ENCODE measurements at places on chromosomes 1 and 21.

DNA sequence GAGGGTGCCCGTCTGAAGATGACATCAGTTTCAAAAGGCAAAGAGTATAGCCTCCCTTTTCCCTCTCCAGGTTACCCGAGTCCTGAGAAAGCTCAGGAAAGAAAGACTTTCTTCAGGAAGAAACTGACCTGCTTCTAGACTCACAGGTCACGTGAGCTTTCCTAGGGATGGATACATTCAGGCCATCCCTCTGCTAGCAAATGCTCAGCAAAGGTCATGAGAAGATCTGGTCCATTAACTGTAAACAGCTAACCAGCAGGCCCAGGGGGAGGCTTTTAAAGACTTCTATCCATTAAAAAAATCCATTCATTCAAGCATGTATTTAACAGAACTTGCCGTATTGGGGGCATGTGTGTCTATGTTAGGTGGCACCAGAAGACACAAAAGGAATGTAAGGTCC, 605.5 kb downstream of the KIF26B start:
- no peak for DNase-seq

- peak; percentile 43 for DNase-seq
Measured at GRCh38 chr1:46615735-46616134, 876 bp downstream of the MOB3C start.

GRCh38 chr1:164771619-164772361, 212.8 kb downstream of the PBX1 start:
- no peak for DNase-seq

GRCh38 chr21:38326899-38327298, 70.1 kb downstream of the KCNJ15 start:
- no peak for DNase-seq

DNA sequence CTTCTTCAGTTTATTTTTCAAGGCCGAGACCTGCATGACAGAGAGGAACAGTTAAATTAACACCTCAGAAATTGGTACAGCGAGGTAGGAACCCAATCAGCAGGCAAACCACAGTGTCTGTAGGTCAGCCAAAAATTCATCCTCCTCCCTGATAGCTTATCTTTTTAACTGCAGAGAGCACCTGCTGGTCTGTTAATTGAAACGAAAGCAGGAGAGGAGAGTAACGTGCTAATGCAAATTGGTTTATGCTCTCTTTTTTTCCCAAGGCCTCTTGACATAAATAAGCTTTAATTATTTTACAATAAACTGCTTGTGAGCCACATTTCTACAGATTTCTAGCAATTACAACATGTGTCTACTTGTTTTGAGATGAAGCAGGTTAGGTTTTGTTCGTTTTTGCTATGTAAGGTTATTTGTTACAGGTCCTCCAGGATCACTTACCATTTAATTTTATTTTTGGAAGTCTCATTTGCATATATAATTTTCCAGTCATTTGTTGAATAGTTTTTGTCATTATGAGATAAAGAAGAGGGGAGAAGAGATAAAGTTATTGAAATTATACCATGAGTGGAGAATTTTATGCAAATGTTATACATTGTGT, 179.9 kb downstream of the DENND1B start:
- DNase-seq: no peak

GRCh38 chr1:119364640-119365039, 3.9 kb upstream of the HAO2 start:
- no peak for DNase-seq

DNA sequence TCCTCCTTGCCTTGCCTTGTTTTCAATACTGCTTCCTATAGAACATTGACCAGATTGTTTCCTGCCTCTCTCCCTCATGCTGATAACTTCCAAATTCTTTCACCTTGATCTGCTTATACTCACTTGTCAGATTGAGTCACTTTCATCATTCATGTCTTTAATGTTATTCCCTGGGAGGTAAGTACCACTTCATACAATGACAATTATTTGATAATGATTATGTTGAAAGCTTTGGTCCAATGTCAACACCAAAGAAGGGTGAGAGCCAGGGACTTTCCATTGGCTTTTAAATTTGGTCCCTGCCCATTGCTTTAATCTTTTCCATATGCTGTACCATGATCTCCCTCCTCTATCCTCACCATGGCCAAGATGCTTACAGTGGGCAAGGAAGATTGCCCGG, 137.4 kb downstream of the SYT2 start:
- DNase-seq: no peak

- DNase-seq: no peak
Measured at GRCh38 chr1:93712741-93713140, 31.1 kb upstream of the BCAR3 start.

GRCh38 chr1:64304823-64305222, 101.4 kb downstream of the UBE2U start:
- DNase-seq: no peak

DNA sequence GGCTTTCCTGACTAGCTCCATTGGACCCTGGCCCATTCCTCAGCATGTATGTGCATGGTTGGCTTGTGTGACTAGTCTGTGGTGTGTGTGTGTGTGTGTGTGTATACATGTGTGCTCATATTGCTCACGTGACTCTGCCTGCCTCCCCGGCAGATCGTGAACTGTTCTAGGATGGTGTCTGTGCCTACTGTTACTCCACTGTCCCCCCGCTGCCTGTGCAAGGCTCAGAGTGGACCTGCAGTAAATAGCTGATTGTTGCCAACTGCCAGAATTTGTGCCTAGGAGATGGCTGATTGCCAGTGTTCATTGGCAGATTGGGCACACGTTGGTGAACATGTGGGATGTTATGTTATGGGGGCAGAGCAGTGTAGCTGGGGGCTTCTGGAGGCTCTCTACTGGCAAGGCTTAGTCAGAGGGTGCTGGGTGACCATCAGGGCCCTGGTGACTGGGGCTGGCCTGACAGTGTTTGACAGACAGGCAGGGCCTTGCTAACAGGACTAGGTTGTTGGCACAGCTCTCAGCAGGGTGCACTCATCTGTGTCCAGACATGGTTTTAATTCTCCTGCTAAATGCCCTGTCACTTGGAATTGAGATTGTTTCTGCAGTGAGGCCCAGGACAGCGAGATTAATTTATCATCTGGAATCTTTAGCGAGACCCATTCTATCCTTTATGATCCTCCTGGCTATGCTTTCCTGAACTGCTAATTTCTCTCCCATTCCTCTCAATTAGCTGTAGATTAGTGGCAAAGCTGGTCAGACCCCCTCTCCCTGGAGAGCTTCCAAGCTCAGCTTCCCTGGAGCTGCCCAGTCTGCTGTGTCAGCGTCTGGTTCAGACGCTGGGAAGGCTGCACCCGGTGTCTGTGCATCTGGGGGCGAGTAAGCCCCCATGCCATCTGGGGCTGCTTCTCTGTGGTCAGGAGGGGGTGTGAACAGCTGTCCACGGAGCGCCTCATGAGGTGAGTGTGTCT, 20.8 kb downstream of the SLC6A17 start:
- DNase-seq: no peak

Measured in activated CD8-positive, alpha-beta T cell treated with anti-CD3 and anti-CD28 coated beads, Interleukin-2, amount 10 ng/mL, durations not matched to agents 7 days and 5 days (primary cell).